ENCODE measurements at places on chromosomes 3 and 15.

DNA sequence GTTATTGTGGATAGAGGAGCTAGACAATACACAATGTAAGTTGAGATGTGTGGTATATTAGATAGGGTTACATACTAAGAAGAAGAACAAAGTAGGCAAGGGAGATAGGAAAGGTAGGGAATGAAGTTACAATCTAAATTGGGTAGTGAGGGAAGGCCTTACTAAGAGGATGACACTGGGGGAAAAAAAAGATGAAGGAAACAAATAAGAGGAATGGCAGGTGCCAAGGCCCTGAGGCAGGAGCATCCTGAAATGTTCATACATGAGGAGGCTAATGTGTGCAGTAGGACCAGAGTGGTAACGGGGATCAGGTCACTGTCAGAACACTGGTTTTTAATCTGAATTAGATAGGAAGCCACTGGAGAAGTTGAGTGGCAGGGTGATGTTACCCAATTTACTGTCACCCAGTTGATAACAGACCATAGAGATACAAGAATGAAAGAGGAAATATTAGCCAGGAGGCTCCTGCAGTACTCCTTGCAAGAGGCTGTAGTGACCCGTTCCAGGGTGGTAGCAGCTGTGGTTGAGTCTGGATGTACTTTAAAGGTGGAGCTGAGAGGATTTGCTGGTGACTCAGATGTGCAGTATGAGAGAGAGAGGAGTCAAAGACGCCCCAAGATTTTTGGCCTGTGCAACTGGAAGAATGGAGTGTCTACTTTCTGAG, 14.4 kb downstream of the RTP1 start:
- no peak for DNase-seq

- no peak for DNase-seq
These were observed 212.5 kb upstream of the UBE2E1 start for GRCh38 chr3:23592961-23593931.

DNA sequence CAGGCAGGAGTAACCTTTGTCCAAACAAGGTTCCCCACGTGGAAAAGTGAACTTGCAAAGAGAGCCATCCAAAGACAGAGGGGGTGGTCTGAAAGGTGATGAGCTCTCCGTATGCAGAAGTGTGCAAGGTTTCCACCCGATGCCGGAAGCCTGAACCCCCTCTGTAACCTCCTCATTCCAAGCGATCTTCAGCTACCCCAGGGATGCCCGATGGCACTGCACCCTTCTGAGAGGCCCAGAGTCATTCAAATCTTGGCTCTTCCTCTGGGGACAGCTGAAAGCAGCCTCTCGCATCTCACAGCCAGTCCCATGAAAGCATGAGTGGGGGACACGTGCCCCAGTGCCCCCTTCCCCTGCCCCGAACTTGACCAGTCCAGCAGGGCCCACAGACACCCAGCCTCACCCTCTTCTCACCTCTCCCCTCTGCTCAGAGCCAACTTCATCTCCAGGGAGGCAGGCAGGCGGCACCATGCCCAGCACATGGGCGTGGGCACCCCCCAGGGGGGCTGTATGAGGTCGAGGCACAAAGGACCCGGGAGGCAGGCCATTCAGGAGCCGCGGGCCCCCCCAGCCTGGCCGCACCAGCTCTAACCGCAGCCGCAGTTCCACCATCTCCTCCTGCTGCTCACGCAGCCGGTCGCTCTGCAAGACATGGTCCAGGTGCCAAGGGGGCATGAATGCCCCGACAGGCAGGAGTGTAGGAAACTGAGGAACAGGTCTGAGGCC, 8.7 kb downstream of the KIF7 start:
- DNase-seq, result no peak

DNA sequence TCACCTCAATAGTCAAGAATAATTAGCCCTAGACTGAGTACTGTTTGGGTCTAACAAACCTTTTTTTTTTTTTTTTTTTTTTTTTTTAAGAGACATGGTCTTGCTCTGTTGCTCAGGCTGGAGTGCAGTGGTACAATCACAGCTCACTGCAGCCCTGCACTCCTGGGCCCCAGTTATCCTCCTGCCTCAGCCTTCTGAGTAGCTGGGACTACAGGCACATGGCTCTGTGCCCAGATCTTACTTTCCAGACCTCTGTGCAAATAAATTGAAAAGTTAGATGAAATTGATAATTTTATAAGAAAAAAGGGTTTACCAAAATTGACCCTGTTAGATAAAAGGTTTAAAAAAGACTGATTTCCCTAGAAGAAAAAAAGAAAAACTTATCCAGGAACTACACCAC, 79.0 kb downstream of the NR2E3 start:
- no peak for DNase-seq

Measured in right kidney (tissue), 9 donors.